NCI-H1930 (cell line): ENCODE measurements at places on chromosomes 7 and 10.

GRCh38 chr10:9615189-9615588, 1402.5 kb upstream of the CELF2 start:
- no peak for DNase-seq

GRCh38 chr10:44413416-44413815, 28.5 kb upstream of the CXCL12 start:
- no peak for DNase-seq

- DNase-seq, result no peak
These were observed 85.6 kb downstream of the ZEB1 start for GRCh38 chr10:31404640-31405039.

GRCh38 chr7:2559283-2559950, 638 bp downstream of the IQCE start:
- DNase-seq, result no peak

DNA sequence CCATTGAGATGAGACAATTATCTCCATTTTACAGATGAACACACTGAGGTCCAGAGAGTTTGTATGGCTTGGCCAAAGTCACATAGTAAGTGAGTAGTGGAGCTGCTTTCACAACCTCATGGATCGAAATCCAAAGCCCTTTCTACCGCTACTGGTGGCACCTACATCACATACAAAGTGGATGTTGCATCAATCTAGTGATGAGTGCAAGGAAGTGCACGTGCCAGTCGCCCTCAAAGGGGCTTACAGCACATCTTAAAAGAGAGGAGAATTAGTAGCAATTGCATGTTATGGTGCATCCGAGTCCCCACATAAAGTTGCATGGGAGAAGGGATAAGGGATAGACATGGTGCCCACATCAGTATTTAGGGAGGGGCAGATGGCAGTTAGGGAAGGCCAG, 31.0 kb upstream of the GPR26 start:
- DNase-seq, result no peak

DNA sequence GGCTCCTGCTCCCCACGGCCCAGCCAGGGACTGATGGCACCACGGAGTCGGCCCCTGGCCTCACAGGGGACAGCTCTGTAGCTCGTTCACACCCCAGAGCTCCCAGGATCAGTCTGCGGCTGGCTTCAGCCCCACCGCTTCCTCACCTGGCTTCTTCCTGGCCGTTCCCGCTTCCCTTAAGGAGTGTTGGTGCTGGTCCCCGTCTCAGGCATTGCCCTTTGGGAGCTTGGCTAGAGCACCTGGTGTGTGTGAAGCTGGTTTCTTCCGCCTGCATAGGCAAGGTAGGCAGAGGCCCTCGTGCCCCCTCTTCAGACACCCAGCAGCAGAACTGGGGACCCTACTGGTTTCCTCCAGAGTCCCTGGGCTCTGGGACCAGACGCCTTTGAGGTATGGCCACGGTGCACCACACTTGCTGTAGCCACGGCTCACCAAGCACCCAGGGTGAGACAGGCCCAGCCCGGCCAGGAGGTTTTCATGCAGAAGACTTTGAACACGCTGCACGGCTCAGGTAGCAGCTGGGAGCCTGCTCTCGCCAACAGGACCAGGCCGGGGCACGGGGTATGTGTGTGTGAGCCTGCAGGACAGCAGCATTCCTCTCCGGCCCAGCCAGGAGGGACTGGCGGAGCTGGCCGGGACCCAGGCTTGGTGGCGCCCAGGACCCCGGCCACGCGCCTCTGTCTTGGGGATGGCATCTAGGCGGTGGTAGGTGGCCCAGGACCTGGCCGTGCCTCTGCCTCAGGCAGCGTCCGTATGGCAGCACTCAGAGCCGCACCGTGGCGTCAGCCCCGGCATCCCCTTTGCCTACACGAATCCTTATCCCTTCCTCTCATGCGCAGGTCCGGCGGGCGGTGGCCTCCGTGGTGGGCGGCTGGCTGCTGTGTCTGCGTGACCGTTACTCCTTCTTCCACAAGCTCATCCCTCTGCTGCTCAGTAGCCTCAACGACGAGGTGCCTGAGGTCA, 13.2 kb upstream of the PRKAR1B start:
- DNase-seq, result no peak

- no peak for DNase-seq
These were observed 195.3 kb downstream of the DIP2C start for GRCh38 chr10:494149-494542.

DNA sequence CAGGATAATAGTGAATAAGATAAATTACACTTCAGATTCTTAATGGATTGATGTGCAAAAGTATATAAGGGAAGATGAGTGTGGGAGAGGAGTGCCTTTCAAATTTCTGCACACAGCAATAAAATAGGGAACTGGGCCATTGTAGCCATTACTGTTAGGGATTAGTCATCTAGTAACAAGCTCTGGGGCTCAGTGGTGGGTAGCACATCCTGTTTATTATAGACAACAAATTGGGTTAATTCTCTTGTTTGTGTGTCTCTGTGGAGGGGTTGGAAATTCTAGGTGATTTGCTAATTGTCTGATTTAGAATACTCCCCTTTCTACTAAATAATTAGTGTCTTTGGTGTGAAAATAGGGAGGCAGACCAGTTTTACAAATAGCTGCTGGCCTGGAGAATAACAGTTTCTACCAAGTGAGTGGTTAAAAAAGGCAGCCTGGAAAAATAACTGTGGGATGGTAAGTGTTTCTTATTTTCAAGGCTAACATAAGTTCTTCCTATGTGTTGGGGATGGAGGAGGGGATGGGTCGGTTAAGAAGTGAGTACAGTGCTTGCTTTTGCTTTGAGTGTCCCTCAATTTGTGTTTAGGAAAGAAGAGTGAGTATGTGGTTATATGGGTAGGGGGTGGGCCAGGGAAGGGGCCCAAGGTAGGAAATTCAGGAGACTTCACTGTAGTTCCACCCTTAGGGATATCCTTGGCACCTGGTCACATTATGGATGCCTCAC, 43.3 kb upstream of the TMEM248 start:
- no peak for DNase-seq

GRCh38 chr10:42691361-42692120, 53.2 kb upstream of the ZNF33B start:
- peak; percentile 55 for DNase-seq

- no peak for DNase-seq
These were observed 5.8 kb downstream of the TCF7L2 start for GRCh38 chr10:112955582-112956421.

DNA sequence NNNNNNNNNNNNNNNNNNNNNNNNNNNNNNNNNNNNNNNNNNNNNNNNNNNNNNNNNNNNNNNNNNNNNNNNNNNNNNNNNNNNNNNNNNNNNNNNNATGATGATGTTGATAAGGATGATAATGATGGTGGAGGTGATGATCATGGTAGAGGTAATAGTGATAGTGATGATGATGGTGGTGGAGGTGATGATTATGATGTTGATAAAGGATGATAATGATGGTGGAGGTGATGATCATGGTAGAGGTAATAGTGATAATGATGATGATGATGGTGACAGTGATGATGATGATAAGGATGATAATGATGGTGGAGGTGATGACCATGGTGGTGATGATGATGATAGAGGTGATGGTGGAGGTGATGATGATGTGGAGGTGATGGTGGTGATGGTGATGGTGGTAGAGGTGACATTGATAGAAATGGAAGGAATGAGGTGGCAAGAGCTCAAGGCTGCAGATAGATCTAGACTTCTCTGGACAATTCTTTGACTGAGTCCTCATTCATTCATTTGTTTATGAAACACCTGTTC, 47.8 kb downstream of the FAM20C start:
- no peak for DNase-seq

DNA sequence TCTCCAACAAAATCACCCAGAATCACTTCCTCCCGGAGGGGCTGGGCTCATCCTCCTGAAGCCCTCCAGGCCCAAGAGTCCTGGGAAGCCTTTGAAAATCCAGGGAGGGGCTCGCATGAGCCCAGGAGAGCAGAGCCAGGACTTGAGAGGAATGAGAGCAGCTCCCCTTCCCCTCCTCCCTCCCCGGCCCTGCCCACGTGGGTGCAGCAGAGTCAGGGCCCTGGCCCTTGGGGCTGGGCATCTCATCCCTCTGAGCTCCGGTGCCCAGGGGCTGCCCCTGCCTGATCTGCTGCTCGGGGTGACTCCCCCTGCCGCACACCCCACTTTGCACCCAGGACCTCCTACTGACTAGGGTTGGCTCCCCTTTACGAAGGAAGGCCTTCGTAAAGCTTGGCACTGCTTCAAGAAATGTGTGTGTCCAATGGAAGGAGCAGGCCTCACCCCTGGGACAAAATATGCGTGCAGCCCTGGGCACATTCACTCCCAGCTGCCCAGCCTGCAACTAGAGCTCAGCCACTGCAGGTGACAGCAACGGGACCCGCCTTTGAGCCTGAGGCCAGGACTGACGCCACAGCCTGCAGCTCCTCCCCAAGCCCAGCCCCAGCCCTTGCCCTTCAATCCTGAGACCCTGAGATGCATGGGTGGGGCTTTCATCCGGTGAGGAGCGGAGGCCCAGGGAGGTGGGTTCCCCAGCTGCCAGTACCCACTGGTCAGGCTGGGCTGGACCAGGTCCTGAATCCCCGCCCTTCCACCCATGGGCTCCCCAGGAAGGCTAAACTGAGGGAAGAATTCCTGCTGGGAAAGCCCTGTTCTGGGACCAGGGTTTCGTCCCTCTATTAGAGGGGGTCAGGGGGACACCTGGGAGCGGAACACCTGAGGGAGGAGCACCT, 21.8 kb downstream of the PWWP2B start:
- DNase-seq, result no peak

GRCh38 chr7:108525327-108525984, 479 bp downstream of the PNPLA8 start:
- DNase-seq, result no peak

DNA sequence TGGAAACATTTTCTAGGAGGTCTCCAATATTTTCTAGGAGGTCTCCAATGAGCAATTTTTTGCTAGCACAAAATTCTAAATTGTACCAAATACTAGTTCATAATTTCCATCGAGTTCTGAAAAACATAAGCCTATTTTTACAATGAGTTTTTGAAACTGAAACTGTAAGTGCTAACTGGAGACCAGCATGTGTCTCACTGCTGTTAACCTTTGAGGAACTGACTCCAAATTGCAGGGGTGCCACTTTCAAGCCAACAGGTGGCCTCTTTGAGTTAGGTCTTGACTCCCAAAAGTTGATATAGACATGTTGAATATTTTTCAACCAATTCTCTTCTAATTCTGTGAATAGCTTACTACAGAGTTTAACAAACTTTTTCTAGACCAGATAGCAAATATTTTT, 58.8 kb downstream of the CAV1 start:
- DNase-seq, result no peak

GRCh38 chr7:102943423-102944169, 30.8 kb downstream of the LRRC17 start:
- DNase-seq, result no peak

DNA sequence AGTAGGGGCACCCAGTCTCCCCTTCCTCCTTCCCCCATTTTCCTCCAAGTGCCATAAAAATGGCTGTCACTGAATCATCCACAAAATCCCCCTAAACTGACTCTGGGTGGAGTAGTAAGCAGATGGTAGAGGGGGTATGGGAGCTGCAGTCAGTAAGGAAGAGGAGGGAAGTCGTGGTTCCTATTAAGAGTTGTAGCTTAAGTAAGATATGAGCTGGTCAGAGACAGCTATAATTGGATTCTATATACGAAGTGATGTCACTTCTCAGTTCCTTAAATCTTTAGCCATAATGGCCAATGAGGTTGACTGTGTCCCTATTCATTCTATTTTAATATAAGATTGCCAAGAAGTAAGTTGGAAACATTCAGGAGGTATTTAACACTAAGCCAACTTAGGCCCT, 131.7 kb downstream of the SLC16A9 start:
- DNase-seq, result no peak

- no peak for DNase-seq
These were observed at the start of gene NOS3 for GRCh38 chr7:150990416-150991186. NOS3 (plus strand) TSS chr7:150991017; CDS start chr7:150993804, 2,787 bp downstream.

- DNase-seq, result no peak
These were observed 394.3 kb downstream of the DNAJB6 start for GRCh38 chr7:157731126-157731525.

- DNase-seq, result peak; percentile 20
These were observed 4.6 kb downstream of the LFNG start for GRCh38 chr7:2523941-2524807.

DNA sequence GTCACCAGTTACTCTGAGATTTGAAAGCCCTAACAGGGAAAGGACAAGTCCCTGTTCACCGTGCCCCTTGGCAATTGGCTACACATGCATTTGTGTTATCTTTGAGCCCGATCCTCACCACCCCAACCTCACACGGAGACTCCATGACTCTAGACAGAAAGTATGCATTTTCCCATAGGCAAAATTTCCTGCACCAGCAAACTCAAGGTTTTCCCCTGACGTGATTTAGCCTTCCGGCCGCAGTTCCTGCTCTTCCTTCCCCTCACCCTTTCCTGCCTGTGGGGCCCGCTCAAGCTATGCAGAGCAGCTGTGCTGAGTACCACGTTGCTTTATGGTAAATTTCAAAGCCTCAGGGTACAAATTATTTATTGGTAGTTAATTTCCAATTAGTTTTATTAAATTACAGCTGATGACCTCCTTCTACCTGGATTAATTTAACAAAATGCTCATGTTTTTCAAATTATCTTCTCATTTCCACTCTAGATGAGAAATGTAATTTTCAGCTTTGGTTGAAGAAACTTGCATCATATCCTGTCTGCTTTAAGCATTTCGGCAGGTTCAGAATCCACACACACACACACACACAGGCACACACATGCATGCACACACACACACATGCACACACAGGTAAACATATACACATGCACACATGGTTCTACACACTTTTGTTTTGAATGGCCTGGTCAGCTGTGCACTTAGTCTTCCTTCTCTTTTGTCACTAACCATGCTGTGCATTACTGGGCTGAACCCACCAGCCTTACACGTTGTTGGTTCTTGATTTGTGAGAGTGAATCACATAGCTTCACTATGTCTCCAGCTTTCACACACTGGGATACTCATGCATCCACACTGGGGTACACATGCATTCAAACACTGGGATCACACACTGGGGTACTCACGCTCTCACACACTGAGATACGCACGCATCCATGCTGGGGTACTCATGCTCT, 283.1 kb upstream of the PITRM1 start:
- DNase-seq, result no peak

GRCh38 chr7:152544971-152545619, 109.3 kb upstream of the KMT2C start:
- DNase-seq, result no peak

DNA sequence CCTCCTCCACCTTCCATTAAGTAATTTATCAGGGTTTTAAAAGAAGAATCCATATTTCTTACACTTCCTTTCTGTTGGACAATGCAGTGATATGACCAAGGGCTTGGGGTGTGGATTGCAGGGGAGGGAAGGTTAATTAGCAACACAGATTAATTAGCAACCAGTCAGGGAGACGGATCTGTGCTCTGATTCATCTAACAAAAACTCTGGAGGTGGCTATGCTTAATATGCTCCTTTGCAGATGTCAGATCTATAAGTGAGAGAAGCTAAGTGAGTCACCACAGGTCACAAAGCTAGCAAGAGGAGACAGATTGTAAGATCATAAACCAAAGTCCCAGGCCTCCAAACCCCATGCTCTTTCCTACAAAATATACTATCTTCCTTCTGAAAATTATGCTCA, 178.8 kb upstream of the ITGB1 start:
- DNase-seq, result no peak

DNA sequence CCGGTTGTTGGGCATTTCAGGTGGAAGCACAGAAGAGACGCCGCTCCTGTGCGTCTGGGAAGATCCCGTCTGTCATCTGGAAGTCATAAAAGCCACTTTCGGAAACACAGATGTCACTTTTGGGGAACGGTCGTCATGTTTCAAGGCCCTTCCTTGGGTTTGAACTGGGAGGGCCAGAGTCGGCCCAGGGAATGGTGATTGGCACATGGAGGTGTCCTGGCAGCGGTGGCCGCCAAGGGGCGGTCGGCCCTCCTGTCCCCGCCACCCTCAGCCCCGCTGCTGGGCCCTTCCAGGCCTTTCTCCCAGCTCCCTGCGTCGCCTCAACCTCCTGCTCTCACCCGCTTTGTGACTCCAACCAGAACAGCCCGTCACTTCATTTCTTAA, 115.2 kb upstream of the SFMBT2 start:
- DNase-seq, result no peak
